Natural killer cell treated with Interleukin-12 subunit alpha and Interleukin-12 subunit beta and Interleukin-15 and Interleukin-18, amount 100 ng/mL, for 72 hours (primary cell): ENCODE measurements at places on chromosomes 12 and 14. TPM values are rescaled to one million over a fixed set of nuclear protein-coding genes. Genes with fewer than 3 reads are reported as not detected.

CLEC4D gene
- not detected for total RNA-seq

P2RX7 gene
- total RNA-seq, result 20.2 TPM

CFAP54 gene
- total RNA-seq, result 0.50 TPM

DNA sequence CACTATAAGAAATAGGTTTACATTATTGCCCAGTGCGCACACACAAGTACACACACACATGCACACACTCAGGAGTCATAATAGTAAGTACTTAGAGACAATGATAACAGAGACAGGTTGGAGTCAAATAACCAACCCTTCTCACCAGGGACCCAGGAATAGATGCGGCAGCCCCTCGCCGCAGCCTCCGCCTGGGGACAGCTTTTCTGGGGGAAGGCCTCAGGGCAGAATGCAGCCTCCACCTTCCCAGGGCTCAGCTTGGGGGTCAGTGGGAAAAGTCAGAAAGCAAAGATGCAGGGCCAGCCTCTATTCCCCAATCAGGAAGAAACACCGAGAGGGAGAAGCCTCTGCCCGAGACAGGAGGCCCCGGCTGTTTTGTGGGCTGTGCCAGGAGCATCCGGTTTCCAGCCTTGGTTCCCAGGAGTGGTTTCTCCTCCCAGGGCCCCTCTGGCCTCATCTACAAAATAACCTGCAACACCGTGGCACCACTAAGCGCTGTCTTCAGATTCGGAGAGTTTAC, 23.4 kb upstream of the EIF5 start:
- peak; percentile 55 for DNase-seq

GRCh38 chr12:129635021-129635685, 268.7 kb downstream of the TMEM132D start:
- no peak for DNase-seq

- no peak for DNase-seq
These were observed 1.2 kb upstream of the IRAK3 start for GRCh38 chr12:66187821-66188220.

GRCh38 chr12:102629262-102629888, 149.0 kb upstream of the IGF1 start:
- no peak for DNase-seq

DNA sequence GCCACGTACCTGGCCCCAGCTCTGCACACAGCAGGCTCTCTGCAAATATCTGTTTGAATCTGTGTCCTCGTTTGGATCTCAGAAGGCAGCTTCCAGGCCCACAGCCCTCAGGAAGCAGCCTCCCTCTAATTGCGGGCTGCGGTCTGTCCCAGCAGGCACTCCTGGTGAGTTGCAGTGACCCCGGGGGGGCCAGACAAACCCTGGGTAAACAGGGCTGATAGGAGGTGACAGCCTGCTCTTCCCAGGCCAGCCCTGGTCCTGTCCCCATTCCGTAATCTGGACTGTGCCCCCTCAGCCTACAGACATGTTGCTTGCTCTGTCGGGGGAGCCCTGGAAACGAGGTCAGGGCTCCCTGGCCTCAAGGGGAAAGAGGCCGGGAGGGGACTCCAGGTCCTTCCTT, 2.0 kb downstream of the FOXN4 start:
- DNase-seq, result no peak

GRCh38 chr12:126286203-126286602, 1221.0 kb downstream of the AACS start:
- no peak for DNase-seq

DNA sequence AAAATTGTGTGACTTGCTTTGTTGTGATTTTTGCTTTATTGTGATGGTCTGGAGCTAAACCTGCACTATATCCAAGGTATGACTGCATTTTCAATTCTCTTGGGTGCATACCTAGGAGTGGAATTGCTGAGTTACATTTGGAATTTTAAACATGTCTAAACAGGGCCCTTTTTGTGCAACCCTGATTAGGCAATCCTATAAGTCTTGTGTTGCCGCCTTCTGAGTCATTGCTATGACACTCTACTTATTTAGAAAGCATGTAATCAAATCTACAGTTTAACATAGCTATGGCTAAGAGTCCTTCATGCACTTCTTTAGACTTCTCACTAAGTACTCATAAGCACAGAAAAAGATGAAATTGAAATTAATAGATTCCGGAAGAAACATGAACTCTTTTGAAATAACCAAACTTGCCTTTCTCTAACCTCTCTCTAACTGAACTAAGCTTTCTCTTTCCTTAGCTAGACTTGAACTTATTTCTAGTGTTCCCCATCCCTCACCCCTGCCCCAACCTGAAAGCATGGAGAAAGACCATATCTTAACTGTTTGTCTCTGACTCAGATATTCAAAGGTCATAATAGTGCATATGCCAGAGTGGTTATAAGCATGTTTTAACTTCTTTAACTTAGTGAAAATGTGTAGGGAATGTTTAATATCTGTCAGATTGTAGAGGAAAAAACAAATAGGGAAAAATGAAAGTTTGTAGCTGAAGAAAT, 203.0 kb downstream of the SNAPC1 start:
- DNase-seq, result no peak
